ENCODE measurements at places on chromosomes 7 and 10.
A peak's percentile ranks its signal among the peaks of the same experiment; 100 is the strongest.

GRCh38 chr10:130636313-130636930 lies 500.2 kb downstream of the GLRX3 start:
- no peak for DNase-seq

- DNase-seq, result peak; percentile 88
Measured at GRCh38 chr7:88200789-88201188, 19.0 kb downstream of the SRI start.

- no peak for DNase-seq
Measured at GRCh38 chr7:123612024-123612423, 10.4 kb downstream of the ASB15 start.

DNA sequence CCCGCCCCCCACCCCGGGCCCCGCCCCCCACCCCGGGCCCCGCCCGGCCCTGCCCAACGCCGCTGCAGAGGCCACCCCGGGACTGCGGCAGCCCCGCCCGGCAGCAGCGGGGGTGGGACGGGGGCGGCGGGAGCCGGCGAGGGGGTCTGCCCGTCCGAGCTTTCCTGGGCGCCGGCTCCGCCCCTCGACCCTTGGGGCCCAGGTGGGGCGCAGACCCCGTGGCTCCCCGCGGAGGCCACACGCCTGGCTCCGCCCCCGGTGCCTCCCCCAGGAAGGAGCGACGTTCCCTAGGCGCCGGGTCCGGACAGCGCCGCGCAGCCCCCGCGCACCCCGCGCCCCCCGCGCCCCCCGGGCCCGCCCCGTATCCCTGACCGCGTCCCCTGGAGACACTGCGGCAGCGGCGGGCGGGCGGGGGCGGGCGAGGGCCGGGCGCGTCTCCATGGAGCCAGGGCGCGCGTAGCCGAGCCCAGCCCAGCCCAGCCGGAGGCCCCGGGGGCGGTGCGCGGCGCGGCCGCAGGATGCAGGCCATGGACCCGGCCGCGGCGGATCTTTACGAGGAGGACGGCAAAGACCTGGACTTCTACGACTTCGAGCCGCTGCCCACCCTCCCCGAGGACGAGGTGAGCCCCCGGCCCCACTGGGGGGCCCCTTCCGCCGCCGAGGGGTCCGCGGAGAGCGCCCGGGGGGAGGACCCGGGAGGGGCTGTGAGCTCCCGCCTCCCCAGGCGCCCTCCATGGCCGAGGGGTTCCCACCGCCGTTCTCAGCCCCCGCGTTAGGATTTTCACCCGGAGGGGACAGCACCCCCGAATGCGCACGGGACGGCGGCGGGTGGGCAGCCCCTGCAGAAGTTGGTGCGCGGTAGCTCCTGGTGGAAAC lies at the start of gene KNDC1:
Gene KNDC1, plus strand, starts transcription at position 270 of the 876 bp plus-strand sequence. Its CDS starts 249 bp downstream, at position 519.
- no peak for DNase-seq

GRCh38 chr7:81704595-81704994 lies 65.3 kb downstream of the HGF start:
- no peak for DNase-seq

- DNase-seq, result no peak
Measured at GRCh38 chr7:158296798-158297104, 290.9 kb downstream of the PTPRN2 start.

GRCh38 chr10:27104919-27105318 lies 4.6 kb upstream of the ANKRD26 start:
- DNase-seq, result no peak
